ENCODE measurements at places on chromosomes 2 and 18.

DNA sequence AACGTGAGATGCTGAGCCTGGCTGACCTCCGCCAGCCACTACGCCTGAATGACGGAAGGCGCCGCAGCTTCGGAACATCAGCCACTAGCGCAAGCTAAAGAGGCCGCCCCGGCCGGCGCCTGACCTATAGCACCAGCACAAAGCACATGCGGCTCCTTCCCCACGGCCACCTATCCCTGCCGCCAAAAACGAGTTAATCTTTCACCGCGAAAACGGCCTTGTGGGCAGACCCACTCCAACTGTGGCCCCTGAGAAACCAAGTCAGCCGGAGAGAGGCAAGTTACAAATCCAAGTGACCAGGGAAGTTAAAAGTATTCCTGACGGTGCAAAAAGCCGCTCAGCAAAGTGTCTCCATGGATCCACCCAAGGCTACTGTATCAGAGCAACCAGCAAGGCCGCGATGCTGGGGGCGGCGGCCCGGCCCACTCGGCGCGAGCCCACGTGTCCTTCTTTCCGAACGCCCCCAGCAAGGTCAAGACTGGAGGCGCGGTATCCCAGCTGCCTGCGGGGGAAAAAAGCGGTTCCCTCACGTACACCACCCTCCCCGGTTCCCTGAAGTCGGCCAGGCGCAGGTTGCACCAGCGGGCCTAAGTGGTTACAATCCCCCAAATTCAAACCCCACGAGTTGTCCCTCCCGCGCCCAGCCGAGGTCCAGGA lies 575 bp downstream of the HSPD1 start:
- ATAC-seq: peak; percentile 2

- no peak for ATAC-seq
Observed at GRCh38 chr2:167764772-167765341, 482.5 kb downstream of the STK39 start.

GRCh38 chr2:39837856-39838453 lies 58.9 kb upstream of the THUMPD2 start:
- ATAC-seq: peak; percentile 98

DNA sequence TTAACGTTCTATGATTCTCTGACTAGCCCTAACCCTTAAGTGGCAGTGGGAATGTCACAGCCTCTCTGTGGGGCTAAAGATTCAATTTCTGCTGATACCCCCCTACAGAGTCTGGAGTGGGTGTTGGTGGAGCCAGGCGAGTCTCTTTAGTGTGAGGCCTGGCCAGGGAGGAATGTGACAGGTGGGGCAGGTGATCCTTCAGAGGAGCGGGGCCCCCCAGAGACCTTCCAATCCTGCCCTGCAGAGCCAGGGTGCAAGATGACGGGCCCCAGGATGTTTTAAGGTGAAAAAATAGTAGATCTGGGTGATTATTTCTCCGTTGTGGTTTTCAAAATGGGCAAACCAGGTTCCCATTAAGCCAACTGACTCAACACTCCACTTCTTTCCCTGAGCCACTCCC lies 28.2 kb upstream of the DNMT3A start:
- ATAC-seq: no peak

DNA sequence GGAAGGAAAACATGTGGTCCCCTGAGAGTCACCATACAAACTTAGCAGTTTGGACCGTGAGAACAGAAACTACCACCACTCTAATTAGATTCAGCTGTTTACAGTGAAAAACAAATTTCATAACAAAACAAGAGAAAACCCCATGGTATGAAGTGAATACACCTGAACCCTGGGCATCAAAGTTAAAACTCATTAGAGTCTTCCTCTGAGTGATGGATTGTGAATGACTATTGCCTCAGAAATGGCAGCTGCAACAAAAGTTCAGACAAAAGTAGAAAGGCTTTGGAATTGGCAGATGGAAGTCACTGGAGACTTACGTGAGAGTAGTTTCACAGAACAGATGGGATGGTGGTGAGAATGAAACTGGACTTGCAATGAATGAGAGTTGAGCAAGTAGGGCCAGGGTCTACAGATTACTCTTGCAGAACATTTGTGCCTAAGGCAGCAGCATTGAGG lies 98.0 kb downstream of the AAK1 start:
- no peak for ATAC-seq

DNA sequence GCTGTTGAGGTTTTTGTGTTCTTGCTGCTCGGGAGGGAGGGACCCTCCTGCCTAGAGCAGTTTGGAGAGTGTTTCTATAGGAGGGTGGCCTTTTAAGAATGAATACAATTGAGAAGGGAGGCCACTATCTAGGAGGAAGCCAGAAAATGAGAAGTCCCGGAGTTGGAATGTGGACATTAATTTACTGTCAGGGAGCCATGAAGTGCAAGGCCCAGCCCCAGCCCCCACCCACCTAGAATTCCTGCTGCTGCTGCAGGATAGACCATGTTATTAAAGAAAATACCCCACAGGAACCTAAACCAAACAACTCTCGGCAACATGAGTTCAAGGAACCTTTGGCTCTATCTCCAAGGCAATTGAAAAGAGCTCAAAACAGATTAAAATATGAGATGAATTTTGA lies 46.0 kb downstream of the ZBTB7C start:
- no peak for ATAC-seq

- peak; percentile 4 for ATAC-seq
Observed at GRCh38 chr2:20666005-20666303, 990 bp upstream of the GDF7 start.

DNA sequence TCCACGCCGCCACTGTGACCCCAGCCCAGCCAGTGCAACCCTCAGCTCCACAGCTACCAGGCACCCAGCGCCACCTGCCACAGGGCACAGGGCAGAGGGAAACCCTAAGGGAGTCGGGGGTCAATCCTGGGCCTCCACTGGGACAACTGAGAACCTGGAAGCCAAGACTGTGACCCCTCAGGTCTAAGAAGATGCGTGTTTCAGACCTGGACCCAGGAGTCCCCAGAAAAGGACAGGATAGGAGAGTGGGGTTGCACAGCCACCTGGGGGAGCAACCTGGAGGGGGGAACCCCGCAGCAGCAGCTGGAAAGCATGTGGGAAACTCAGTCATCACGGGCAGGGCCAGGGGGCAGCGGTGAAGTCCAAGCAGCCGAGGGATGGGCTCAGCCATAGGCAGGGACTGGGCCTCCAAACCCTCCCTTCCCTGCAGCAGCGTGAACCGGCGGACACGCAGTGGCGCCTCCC lies 4.1 kb downstream of the ESPNL start:
- no peak for ATAC-seq

DNA sequence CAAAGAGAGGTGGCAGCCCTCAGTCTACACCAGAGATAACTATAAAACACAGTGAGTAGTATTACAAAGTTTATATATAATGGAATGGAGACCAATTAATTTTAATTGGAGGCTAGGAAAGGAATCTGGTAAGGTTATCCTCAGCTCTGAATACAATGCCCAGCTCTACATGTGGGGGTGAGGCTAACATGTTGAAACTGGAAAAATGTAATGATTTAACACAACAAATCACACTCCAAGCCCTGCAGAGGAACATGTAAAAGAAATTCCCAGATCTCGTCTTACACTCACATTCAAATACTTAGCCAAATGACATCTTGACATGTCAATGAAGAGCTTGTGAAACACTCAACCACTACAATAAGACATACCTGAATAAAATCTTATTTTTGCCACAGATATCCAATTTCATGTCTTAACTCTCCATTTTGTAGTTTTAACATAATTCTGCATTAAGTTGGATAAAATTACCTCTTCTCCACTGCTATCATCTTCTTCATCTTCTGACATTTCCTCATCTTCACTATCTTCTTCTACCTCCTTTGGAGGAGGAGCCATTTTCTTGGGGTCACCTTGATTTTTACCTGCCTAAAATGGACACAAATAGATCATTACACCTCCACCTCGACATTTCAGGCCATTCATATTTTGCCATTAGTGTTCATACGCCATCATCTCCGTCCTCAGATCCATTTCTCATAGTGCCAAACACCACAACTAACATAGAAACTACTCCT lies 1.4 kb downstream of the NCL start:
- ATAC-seq: no peak

DNA sequence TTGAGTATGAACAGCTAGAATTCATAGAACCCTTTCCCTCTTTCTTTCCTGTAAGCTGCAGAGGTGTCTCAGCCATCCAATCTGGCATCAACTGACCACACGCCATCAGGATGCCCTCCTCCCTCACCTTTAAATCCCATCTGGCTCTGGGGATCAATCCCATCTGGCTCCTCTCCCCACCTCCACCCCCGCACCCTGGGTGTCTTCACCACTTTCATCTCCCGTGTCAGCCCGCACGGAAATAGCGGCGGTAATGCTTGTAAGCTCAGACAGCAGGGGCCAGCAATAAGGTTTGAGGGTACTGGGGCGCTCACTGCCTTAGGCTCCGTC lies 508 bp upstream of the TUBA4B start:
- ATAC-seq: no peak

- ATAC-seq: no peak
Observed at GRCh38 chr2:131010566-131010965, 82.7 kb downstream of the FAM168B start.

DNA sequence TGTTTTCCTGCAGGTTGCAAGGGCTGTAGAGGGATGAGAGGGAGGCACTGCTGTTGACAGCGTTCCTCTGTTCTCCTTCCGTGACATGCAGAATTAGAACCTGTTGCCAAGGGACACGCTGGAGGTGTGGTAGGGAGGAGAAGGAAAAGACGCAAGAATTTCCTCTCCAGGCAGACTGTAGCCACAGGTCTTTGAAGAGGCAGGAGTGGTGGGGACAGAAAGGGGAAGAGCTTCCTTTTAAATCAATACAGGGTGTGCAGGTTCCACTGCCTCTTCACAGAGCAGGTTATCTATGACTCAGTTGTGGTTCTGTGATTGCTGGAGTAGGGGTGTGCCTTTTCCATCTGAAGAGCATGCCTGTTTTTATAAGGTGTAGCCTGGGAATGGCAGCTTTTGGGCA lies 133.0 kb downstream of the WDSUB1 start:
- no peak for ATAC-seq

DNA sequence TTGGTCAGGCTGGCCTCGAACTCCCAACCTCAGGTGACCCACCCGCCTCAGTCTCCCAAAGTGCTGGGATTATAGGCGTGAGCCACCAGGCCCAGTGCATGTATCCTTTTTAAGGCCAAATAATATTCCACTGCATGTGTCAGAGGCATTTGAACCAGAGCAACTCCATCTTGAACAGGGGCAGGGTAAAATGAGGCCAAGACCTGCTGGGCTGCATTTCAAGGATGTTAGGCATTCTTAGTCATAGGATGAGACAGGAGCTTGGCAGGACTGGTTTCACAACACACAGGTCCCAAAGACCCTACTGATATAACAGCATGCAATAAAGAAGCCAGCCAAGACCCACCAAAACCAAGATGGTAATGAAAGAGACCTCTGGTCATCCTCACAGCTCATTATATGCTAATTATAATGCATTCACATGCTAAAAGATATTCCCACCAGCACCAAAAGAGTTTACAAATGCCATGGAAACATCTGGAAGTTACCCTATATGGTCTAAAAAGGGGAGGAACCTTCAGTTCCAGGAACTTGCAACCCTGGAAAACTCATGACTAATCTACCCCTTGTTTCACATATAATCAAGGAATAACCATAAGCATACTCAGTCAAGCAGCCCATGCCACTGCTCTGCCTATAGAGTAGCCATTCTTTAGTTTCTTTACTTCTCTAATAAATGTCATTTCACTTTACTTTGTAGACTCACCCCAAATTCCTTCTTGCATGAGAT lies 204.6 kb downstream of the RAB3GAP1 start:
- ATAC-seq: peak; percentile 66

DNA sequence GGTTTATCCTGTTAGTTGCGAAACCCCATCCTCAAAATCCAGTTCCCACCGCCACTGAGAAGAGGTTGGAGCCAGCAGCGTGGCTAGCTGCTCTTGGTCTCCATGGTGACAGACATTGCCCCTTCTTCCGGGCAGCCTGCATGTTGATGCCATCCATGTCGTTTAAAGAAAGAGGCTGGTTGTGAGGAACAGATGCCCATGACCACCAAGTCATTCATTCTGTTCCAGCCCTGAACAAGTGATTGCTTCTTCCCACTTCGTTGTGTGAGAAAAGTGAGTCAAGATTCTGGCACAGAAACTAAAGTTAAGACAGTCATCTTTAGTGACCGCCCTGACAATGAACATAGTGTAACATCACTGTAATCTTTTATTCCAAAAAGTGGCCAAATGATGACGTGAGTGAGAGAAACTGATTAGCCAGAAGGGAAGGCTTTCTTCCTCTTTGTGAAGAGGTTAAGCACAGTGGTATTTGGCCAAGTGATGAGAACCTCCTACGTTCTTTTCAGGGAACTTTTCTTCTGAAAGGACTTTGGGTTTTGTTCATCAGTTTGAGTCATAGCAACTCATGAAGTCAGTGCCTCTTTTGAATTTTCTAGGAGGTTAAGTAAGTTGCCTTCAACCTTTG lies 272.5 kb downstream of the GALR1 start:
- no peak for ATAC-seq

- ATAC-seq: no peak
Observed at GRCh38 chr2:161307676-161308075, 549 bp upstream of the PSMD14 start.

GRCh38 chr18:62460851-62461300 lies 61.9 kb upstream of the ZCCHC2 start:
- ATAC-seq: no peak

GRCh38 chr2:167271932-167272331 lies 383.7 kb downstream of the XIRP2 start:
- ATAC-seq: peak; percentile 76

DNA sequence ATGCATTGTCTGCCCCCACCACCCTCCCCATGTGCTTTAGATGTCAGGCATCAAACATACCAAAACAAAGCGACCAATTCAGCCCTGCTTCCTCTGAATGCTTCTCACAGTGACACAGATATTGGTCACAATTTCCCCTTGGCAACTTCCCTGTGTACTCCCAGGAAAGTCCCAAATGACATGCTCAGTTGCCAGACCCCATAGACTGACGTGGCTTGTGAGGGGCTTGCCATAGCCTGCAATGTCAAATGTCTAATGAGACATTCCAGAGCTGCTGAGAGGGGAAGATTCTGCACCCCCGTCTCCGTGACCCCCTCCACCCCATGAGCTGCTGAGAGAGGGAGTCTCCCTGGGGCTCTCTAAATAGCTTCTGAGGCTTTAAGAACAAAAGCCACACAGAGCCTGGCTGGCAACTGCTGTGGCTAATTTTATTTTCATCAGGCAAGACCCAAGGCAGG lies 47.3 kb downstream of the RFTN2 start:
- peak; percentile 64 for ATAC-seq

DNA sequence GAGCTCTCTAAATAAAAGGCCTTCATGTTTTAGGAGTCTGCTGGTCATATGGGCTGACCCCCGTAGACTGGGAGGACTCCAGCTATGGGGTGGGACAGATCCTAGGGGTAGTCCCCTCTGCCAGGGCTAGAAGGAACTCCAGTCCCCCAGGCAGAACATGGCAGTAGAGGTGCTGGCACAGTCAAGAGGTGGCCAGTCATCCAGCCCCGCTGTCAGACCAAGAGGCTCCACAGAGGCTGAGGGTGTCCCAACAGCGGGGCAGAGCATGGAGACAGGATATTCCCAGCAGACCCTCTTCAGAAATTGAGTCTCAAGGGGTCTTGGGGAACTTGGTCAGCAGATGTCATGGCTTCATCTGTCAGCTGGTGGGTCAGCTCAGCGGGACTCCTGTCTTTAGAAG lies 76.6 kb downstream of the LONRF2 start:
- ATAC-seq: no peak

- no peak for ATAC-seq
Observed at GRCh38 chr18:8754995-8755960, 49.9 kb downstream of the MTCL1 start.

GRCh38 chr2:44825702-44826101 lies 115.8 kb upstream of the SIX3 start:
- ATAC-seq: no peak

- no peak for ATAC-seq
Observed at GRCh38 chr2:60498816-60499429, 54.5 kb downstream of the BCL11A start.

- no peak for ATAC-seq
Observed at GRCh38 chr18:33181016-33181415, 259.5 kb downstream of the CCDC178 start.
